ENCODE measurements at places on chromosomes 7 and 10.

- peak; percentile 90 for DNase-seq
Measured at GRCh38 chr7:107594961-107595737, 15.1 kb downstream of the BCAP29 start.

GRCh38 chr10:3468919-3469638 is 296.5 kb upstream of the PITRM1 start:
- DNase-seq, result peak; percentile 54

DNA sequence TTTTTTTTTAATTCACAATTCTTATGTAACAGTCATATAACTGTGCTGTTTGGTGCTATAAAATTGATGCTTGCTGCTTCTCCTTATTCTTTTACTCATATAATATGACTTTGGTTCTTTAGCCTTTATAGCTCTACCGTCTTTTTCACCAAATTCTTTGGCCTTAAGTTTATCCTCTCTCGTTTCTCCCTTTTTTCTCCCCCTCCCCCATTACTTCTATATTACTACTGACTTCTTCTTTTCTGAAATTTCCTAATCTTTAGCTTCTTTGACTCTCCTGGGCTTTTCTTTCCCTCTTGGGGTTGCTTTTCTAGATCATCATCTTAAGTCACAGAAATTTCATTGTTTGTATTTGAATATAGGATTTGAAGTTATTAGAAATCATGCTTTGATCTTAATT is 3.8 kb downstream of the BCCIP start:
- no peak for DNase-seq

GRCh38 chr7:46908770-46909169 is 673.1 kb downstream of the TNS3 start:
- DNase-seq, result peak; percentile 80

- DNase-seq, result no peak
Measured at GRCh38 chr10:107126512-107127065, 37.9 kb downstream of the SORCS1 start.

DNA sequence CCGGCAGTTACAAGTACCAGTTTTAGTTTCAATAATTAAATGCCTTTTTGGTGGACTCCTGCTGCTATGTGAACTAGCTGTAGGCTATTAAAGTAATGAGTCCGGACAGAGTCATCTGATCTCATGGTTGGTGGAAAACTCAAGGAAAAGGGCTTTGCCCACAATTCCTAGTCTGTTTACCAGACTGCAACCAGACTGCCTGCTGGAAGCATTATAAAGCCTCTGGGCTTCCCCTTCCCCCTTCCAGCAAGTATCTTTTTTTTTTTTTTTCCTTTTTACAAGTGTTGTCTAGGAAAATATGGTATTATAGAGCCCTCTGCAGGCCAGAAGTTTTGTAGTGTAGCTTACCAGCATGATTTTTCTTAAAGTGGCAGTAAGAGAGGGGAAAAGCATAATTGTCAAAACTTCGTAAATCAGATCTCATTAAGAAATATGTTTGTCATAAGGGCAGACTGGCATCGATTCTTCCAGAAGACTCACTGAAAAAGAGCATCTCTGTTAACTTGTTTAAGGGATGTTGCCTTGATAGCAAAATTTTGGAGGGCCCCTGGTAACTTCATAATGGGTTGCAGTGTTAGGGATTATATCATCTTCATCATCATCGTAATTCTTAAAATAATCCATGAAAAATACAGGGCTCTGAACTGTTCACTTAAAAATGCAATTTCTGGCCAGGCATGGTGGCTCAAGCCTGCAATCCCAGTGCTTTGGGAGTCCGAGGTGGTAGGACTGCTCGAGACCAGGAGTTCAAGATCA is 181.3 kb downstream of the TAX1BP1 start:
- peak; percentile 96 for DNase-seq

DNA sequence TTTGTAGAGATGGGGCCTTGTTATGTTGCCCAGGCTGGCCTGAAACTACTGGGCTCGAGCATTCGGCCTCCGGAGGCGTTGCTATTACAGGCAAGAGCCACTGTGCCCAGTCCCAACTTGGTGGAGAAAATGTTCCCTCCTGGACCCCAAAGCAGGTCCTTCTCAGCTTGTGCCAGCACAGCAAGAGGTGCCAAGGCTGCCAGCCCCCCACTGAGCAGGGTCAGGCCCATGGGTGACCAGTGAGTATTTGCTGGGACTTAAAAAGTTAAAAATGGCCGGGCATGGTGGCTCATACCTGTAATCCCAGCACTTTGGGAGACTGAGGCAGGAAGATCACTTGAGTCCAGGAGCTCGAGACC is 4.6 kb downstream of the MAFK start:
- DNase-seq, result no peak

DNA sequence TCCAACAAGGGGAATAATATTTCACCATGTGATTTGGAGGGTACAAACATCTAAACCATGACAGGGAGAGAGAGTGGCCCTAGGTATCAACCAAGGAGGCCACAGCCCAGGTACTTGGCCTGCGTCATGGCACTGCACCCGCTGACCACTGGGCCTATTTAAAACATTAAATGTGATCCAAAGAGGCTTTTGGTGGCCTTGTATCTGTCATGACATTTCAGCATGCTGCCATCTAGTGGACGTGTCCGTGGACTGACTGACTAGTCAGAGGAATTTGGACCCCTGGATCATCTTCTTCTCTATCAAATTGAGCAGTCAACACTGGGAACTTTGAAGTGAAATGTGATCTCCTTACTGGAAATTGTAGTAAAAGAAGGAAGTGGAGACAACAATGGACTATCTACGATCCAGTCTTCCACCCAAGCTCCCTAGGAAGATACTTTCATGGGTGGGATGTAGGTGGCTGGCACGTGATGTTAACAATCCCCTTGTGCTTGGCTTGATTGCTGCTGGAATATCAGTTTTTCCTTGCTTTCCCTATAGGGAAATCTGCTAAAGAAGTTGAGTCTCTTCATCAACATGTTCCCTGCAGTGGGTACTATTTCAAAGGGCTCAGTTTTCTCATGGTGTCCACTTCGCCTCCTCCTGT is 24.6 kb upstream of the ITGA8 start:
- peak; percentile 20 for DNase-seq

- no peak for DNase-seq
Measured at GRCh38 chr10:3959370-3960325, 174.6 kb upstream of the KLF6 start.

DNA sequence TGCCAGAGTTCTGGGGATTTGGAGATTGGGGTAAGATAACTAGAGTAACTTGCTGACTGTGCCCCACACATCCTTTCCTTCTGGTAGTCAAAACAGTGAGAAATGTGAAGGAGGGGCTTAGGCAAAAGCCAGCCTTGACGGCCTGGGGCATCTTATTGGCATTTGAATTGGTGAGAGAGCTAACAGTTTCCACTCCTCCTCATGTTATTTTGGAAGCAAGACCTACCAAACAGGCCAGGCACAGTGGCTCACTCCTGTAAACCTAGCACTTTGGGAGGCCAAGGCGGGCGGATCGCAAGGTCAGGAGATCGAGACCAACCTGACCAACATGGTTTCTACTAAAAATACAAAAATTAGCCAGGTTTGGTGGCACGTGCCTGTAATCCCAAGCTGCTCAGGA is 596.6 kb downstream of the GRM8 start:
- no peak for DNase-seq

DNA sequence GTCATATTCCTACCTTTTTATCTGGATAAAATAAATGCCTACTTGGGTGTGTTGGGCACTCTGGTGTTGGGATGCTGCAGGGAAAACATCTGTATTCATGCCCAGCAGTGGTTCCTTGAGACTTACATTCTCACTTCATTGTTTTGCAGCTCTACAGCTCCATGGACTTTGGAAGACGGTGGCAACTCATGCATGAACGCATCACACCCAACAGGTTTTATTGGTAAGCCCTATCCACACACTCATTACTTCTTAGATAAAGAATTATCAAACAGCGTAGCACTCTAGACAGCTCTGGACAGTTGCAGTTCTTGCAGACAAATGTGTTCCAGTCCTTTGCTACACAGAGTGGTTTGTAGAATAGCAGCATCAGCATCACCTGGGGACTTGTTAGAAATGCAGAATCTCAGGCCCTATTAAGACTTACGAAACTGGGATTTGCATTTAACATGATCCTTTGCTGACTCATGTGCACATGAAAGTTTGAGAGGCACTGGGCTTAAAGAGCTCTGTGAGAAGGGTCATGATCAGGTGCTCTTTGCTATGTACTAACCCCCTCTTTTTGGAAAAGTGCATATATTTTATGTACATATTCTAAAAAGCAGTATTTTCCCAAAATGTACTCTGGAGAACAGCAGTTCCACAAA is 401.9 kb downstream of the SORCS3 start:
- no peak for DNase-seq

GRCh38 chr7:51456431-51457060 is 139.9 kb upstream of the COBL start:
- DNase-seq, result no peak

DNA sequence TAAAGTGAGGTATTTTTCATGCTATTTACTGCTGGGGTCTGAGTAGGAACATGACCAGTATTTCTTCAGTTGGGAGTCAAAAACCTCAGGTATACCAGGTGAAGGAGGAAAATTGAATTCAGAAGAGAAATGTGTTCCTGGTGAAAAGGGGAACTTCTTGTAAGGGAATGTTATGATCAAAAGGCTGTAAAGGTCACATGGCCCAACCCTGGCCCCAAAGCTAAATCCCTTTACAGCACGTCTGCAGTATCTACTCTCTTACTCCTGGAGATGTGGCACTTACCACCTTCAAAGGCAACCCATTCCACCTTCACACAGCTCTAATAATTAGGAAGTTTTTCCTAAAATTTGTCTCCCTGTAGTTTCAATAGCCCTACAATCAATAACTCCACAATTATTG is 15.2 kb downstream of the PIK3AP1 start:
- no peak for DNase-seq

DNA sequence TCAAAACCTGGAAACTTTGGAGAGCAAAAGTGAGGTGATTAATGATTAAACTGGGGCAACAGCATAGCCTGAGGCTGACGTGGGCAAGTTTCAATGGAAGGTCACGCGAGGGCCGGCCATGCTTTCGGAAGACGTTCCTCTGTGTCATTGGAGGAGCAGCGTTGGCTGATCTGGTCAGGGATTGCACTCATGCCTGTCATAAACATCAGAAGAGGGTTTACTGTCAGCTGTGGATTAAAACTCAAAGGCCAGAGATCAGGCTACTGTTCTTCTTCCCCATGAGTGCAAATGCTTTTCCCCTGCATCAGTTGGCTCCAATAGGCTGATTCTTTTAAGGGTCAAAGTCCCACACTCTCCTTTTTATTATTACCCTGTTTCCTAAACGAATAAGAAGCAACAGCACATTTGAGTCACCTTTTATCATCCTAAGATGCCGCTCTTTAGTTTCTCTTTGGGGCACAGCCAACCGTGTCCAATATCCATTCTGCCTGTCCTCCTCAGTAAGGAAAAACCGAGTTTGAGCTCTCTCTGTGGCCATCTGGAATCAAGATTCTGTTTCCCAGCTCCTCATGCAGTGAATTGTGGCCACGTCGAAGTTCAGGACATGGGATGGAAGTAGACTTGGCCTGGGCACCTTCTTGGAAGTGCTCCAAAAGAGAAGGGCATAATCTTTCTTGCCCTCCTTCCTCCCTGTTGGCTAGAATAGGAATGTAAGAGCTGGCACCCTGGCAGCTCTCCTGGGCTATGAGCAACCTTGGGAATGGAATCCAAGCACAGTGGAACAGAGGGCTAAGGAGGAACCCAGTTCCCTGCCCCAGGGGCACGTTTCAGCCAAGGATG is 62.5 kb upstream of the INSIG1 start:
- DNase-seq, result no peak

DNA sequence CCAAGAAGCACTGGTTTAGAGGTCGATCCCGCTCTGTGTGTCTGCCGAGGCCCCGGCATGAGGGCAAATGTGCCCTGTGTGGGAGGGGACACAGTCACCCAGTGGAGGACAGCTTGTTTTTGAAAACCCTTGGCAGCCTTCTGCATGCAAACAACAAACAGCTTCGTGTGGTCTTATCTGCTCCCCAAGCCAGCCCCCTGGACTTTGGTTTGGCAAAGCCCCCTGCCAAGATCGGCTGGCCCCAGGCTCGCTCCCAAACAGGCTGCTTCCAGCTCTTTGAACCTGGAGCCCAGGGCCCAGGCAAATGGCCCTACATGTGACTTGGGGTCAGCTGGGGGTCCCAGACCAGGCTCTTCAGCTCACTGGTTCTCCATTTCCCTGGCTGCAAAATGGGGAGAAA is 2.9 kb downstream of the ELN start:
- DNase-seq, result no peak

GRCh38 chr10:96415891-96416554 is 57.2 kb upstream of the OPALIN start:
- no peak for DNase-seq

GRCh38 chr7:46034056-46034768 is 113.1 kb upstream of the IGFBP3 start:
- DNase-seq, result no peak

GRCh38 chr10:23676296-23676695 is 237.4 kb downstream of the OTUD1 start:
- no peak for DNase-seq

DNA sequence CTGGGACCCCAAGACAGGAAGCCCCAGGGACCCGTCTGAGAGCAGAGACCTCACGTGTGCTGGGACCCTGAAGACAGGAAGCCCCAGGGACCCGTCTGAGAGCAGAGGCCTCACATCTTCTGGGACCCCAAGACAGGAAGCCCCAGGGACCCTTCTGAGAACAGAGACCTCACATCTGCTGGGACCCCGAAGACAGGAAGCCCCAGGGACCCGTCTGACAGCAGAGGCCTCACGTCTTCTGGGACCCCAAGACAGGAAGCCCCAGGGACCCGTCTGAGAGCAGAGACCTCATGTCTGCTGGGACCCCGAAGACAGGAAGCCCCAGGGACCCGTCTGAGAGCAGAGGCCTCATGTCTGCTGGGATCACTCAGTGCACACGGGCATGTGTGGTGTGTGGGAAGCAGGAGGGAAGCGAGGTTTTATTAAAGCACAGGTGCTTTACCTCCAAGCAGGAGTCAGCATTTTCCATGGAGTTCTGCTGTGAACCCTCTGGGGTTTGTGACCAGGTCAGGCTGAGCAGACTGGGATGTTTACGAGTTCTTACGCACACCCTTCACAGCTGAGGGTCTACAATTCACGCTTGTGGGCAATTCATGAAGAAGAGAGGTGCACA is 590.6 kb downstream of the DNAJB6 start:
- DNase-seq, result no peak

DNA sequence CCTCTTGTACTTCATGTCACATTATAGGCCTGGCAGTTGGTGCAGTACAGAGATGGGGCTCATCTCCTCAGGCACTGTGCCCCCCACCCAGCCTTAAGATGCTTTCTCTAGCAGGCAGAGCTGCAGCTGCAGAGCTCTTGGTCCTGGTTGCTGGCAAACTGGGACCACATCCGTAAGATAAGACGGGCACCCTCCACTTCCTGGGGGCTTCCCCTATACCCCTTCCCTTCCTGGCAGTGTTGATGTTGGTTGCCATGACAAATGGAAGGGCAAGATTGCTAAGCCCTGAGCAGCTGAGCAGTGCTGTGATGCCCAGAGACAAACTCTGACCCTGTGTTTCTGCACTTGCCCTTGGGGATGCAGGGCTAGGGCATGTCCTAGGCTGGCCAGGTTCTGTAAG is 103.4 kb upstream of the ANLN start:
- DNase-seq, result no peak
